ENCODE measurements at places on chromosomes 16 and 17. TPM values are rescaled to one million over a fixed set of nuclear protein-coding genes. Genes with fewer than 3 reads are reported as not detected.

DNA sequence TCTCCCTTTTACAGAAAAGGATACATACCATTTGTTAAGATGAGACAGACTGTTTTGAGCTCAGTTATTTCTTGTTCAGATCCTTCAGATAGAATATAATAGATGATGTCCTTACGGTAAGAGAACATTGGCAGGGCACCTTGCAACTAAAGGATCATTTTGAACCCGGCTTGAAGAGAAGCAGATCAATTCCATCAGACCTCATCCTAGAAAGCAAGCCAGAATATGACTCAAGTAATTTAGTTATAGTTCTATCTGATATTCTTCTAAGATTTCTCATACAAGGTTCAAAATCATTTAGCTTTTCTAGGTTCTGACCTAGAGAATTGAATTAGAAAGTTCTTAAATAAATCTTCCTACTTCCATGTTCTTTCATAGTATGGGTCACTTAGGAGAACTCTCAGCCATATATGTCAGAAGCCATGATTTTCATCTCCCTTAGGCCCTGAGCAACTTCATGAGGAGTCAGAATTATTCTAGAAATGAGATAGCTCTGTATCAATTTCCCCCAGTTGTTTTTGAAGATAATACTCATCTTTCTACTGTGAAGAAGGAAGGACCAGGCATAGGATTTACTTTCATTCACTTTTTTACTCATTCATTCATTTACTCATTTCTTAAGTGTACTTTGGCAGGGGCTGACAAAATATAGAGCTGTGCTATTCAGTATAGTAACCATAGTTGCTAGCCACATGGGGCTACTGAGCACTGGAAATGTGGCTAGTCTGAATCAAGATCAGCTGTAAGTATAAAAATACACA lies 2.5 kb upstream of the CMTM1 start:
- no peak for DNase-seq

GRCh38 chr17:8444494-8444893 lies 8.8 kb downstream of the NDEL1 start:
- no peak for DNase-seq

The SNX20 gene
- total RNA-seq: 0.72 TPM

The KRT33B gene
- 4.4 TPM for total RNA-seq

- DNase-seq: no peak
Measured at GRCh38 chr16:4488499-4488967, 12.3 kb downstream of the HMOX2 start.

GRCh38 chr17:58747674-58748073 lies 8.0 kb upstream of the PPM1E start:
- DNase-seq: no peak

GRCh38 chr16:56812884-56813283 lies 52.1 kb upstream of the SLC12A3 start:
- no peak for DNase-seq

- DNase-seq: no peak
Measured at GRCh38 chr17:9104370-9105041, 83.2 kb downstream of the NTN1 start.

GRCh38 chr16:3819175-3819527 lies 61.4 kb downstream of the CREBBP start:
- no peak for DNase-seq

GRCh38 chr16:4313563-4314531 lies 2.0 kb upstream of the GLIS2 start:
- no peak for DNase-seq

- no peak for DNase-seq
Measured at GRCh38 chr16:3400446-3400778, 392 bp downstream of the ZSCAN32 start.

GRCh38 chr16:21075252-21075651 lies 75.4 kb downstream of the DNAH3 start:
- no peak for DNase-seq

DNA sequence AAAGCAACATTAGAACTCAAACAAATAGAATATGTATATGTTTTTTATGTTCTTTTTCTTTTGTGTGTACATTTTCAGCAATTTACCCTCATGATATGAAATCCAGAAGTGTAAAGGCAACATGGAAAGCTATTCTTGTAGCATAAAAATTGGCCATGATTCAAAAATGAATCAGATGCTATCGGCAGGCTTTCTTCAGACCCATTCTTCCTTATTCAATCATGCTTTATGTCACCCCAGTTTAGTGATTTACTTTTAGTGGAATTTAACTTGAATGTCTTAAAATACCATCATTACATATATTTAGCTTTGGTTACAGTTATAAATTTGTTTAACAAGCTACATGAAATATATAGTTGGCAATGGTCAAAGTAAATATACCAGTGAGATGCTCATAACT lies 21.4 kb upstream of the SMIM36 start:
- no peak for DNase-seq

- DNase-seq: no peak
Measured at GRCh38 chr16:19162085-19162484, 6.0 kb upstream of the SYT17 start.

The DPH1 gene
- total RNA-seq: 50.4 TPM

GRCh38 chr16:87439926-87440325 lies 47.8 kb downstream of the MAP1LC3B start:
- no peak for DNase-seq

The CD19 gene
- total RNA-seq: 0.26 TPM
